Inflammatory macrophage treated with lipopolysaccharide for 4 hours (primary cell): ENCODE measurements at places on chromosomes 3 and 15.
A peak's percentile ranks its signal among the peaks of the same experiment; 100 is the strongest.

- DNase-seq, result no peak
These were observed 416.6 kb upstream of the WNT5A start for GRCh38 chr3:55903680-55904079.

- peak; percentile 73 for DNase-seq
These were observed 1.5 kb downstream of the C2CD4A start for GRCh38 chr15:62068071-62068809.

- DNase-seq, result no peak
These were observed 36.8 kb upstream of the RFTN1 start for GRCh38 chr3:16550305-16550675.

- no peak for DNase-seq
These were observed 51.2 kb downstream of the MDFIC2 start for GRCh38 chr3:70261283-70261682.

GRCh38 chr3:3196148-3196861 is 16.8 kb upstream of the CRBN start:
- DNase-seq, result peak; percentile 8

GRCh38 chr3:156606729-156607128 is 51.8 kb upstream of the SSR3 start:
- DNase-seq, result peak; percentile 87
